Panc1 (cell line): ENCODE measurements at places on chromosomes 2 and 18.

DNA sequence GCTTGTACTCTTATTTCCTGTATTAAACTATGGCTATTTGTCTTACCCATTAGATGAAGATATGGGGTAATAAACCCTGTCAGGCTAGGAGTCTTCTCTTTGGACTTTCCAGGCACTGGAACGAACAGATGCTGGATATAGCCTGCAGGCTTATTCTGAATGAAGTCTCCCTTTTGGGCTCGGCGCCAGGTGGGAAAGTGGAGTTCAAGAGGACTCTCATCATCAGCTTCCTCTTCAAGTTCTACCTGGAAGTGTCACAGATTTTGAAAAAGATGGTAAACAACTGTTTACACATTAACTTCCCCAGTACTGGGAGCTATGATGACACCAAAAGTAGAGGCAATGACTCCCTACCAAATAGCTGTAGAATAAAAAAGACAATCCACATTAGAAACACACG is 27.9 kb downstream of the AOX1 start:
- no peak for DNase-seq

GRCh38 chr2:226798422-226799210 is 1.0 kb downstream of the IRS1 start:
- no peak for DNase-seq

DNA sequence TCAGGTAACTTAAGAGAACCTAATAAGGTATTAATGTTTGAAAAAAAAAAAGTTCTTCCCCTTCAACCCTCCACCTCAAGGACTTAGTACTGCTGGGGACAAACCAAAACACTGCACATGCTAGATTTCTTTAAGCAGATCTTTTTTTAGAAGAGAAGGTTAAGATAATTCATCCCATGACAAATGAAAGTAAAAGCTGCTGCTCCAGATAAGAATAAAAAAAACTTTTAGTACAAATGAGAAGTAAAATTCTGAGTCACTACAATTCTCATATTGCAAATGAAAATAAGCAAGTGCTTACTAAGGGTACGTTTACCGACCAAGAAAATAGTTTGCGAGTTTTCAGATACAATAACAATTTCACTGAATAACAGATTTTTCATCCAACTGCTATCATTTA is 8.9 kb downstream of the STAM2 start:
- DNase-seq = no peak

DNA sequence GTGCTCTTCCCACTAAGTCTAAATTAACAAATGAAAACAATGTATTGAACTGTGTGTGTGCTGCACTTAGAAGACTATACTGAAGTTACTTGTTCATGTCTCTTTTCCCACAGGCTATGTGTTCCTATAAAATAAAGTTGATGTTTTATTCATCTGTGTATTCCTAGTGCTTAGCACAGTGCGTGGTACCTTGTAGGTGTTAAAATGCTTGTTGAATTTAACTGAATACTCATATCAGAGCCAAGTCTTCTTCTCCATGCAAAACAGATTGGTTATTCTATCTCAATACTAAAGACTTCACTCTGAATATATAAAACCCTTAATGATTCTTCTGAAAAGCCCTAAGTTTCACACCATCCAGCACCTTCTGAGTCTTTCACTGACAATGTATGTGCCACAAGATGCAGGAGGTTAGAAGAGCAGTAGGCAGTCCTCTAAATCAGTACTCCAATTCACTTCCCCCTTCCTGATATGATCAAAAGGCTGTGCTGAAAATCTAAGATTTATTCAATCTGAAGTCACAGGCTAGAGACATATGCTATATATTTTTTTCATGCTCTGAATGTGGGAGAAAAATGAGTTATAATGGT is 231.7 kb upstream of the CCDC150 start:
- DNase-seq = no peak

DNA sequence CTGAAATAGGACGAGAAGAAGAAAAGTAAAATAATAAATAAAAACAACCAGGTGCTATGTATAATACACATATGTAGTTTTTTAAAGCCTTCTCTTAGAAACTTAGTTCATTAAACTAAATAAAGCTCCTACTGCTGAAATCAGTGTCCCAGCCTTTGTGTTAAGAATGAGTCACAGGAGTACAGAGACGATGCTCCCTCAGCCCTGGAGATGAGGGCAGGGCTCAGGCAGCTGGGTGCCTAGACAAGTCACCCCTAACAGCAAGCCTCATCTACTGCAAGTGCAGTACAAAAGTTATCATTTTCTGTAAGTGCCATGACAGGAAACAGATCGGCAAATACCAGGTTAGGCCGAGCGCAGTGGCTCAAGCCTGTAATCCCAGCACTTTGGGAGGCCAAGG is 18.2 kb downstream of the KIDINS220 start:
- DNase-seq = no peak

DNA sequence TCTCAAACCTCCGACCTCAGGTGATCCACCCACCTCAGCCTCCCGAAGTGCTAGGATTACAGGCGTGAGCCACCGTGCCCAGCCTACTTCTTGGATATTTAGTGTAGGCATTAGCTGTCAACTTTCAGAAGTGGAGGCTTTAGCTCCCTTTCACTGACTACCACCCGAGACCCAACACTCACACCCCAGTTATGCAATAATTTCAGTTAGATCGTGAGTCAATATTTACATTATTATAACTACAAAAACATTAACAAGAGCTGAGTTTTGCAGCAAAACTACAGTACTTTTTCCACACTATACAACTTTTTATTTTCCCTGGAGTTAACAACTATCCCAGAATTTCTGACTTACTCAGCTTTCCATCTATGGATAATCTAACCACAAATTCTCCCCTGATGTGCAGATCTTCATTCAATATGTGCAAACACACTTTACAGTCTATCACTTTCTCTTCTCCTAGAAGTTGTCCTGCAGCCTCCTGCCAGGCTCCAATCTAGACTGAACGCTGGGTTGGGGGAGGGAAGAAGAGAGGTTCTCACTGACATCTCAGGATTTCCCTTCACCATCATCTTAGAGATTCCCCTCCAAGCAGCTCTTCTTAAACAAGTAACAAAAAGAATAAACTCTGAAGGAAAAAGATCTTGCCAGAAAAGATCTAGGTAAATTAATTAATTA is 10.1 kb downstream of the TBC1D8 start:
- DNase-seq = no peak

- DNase-seq = no peak
Observed at GRCh38 chr2:118580651-118581050, 266.8 kb downstream of the EN1 start.

DNA sequence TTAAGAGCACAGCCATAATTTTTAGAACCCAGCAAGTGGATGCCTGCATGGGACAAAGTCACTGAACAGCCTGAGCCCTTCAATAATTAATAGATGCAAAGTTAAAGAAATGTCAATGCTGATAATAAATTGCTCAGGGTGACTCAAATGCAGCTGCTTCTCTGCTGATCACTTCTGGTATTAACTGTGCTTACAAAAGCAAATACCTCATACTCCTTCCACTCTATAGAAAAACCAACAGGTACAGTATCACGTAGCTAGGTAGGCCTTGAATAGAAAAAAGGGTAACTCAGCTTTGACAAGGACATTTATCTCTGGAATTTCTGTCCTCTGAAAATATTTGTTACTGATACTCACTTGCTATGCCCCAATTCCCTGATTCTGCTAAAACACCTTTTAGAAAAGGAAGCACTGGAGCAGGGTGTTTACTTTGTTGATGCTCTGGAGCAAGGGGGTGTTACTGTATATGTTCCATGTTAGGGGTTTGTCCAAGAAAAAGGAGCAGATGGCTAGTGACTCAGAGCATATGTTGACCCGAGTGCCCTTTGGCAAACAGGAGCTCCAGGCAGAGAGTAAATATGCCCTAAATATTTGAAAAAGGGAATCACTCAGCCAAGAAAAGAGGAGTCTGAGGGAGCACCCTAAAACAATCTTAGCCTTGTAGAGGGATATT is 59.1 kb upstream of the RTN4 start:
- DNase-seq = no peak

GRCh38 chr18:60044290-60045006 is 144.7 kb downstream of the PMAIP1 start:
- DNase-seq = no peak

- DNase-seq = no peak
Observed at GRCh38 chr2:148458171-148458570, 186.4 kb upstream of the EPC2 start.

DNA sequence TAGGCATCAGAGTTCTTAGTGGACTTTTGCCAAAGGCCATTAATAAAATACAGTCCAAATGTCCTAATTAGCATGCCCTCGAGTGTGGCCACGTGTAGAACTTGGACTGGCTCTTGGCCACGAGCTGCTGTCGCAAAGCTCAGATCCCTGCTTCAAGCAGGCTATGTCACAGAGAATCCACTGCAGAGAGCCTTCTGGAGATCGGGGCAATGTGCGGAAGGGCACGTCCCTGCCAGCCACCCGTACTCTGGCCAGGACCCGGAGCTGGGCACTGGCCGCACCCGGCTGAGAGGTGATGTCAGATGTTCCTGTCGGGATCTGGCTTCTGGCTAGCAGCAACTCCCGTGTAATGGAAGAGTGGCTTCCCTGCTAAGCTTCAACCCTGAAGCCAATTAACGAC is 432.7 kb upstream of the ID2 start:
- no peak for DNase-seq

DNA sequence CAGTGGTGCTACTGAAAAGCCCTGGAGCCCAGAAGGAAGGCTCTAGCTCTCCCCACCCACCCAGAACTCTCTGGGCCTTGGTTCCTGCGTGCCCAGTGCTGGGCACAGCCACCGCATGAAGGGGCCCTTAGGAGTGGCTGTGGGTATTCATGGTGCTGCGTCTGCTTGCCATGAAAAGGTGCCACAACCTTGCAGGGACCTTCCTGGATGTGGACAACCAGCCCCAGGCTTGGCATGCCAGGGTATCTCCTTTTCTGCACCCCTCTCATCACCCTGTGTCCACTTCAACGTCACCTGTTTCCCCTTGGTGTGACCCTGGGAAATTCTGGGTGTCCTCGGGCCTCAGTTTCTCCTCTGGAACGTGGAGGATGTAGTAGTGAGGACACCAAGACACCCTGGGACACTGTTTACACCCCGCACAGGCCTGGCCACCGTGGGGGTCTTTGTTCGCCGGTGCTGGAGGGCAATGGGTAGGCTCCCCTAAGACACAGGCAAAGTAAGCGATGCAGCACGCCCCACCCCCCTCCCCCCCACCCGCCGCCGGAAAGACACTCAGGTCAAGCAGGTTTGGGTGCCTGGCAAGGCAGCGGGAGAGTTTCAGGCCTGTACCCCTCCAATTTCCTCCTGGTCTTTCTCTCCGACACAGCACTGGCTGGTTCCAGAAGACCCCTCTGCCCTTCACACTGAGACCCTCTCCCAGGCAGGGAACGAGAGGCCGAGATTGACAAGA is 34.8 kb upstream of the TAF1B start:
- DNase-seq = no peak

DNA sequence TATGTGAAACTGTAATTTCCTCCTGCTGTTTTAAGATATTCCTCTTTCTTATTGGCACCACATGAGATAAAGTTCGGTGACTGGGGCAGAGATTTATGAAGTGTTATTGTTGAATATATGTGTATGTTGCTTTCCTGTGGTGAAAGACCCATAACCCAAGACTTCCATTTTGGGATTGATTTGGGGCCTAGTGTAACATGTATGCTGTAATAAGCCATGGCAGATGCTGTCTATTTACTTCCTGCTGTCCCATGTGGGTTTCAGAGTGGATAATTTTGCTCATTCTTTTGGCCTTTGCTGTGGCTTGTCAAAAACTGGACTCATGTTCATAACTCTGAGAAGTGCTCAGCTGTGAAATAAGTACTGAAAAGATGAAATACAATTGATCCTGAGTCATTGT is 10.8 kb upstream of the MYO1B start:
- DNase-seq = no peak

DNA sequence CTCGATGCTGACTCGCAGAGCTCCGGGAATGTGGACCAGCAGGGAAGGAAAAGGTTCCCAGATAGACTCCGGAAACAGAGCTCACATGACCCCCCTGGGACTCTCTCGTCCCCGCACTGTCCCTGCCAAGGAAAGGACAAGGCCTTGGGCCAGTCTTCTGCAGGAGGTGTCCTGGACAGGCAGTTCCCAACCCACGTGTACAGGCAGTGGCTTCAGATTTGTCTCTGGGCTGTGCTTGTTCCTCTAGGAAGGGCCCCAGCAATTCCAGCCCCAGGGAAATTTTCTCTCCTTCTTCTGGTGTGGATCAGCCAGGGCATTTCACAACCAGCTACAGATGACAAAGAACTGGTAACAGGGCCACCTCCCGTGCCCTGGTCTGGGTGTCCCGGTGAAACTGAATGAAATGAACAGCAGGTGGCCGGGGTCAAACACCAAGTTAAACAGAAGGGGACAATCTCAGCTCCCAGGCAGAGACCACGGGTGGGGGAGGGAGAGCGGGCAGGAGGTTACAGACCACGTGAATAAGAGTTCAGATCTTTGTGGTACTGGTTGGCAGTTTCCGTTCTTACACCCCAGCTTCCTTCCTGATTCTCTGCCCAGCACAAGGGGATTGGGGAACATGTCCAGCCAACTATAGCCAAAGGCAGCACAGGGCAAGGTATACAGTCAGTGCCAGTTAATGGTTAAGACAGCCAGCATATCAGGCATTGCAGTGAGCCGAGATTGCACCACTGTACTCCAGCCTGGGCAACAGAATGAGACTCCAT is 52.2 kb upstream of the CAB39 start:
- no peak for DNase-seq

DNA sequence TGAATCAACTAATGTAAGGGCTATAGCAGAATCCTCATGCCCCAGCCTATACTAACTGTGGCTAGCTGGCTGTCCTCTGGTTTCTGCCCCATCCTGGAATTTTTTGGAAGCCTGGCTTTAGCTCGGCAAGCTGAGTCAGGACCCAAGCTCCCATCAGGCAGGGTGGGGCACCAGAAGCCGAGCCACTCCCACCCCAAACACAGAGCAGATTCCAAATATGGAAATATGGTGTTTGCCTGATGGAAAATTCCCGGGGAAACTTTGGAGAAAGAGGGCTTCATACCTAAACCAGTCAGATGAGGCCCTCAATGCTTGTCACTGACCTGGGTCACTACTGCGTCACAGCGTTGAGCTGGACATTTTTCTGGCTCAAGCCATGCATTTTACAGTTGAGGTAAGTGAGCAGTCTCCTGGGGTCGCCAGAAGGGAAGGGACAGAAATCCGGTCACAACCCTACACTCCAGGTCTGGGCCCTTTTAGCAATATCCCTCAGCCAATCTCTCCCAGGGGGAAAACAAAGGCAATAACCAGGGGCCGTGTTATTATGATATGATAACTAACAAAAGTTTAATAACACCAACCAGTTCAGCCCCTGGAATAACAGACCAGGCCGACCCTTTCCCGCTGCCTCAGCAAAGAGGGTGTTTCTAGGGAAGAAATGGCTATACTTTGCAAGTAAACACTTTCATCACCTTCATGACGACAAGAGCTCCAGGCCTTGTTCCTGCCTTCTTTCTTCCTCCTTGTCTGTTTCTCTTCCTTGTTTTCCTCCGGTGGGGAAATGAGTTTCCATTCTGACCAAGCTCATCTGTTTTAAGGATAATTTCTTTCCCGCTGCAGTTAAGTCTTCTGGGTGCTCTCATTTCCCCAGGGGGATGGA is 37.7 kb downstream of the PSD4 start:
- no peak for DNase-seq

DNA sequence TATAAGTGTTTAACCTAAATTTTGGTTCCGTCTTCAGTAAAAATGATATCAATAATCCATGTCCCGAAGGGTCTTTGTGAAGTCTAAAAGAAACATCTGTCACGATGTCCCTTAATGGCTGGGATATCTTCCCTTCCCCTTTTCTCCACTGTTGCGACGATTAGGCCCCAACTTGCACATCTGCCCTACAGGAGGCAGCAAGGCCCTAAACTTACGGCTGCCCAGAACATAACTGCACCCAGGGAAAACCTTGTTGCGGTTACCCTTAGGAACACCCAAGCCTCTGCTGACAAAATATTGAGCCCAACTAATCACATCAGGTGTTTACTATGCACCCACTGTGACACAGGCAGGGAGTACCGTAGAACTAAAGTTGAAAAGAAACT is 1.3 kb upstream of the SMAD2 start:
- DNase-seq = peak; percentile 18
